ENCODE measurements at places on chromosomes 7 and 10.
A peak's percentile ranks its signal among the peaks of the same experiment; 100 is the strongest.

- no peak for DNase-seq
Observed at GRCh38 chr10:60848680-60849079, 70.4 kb downstream of the CDK1 start.

DNA sequence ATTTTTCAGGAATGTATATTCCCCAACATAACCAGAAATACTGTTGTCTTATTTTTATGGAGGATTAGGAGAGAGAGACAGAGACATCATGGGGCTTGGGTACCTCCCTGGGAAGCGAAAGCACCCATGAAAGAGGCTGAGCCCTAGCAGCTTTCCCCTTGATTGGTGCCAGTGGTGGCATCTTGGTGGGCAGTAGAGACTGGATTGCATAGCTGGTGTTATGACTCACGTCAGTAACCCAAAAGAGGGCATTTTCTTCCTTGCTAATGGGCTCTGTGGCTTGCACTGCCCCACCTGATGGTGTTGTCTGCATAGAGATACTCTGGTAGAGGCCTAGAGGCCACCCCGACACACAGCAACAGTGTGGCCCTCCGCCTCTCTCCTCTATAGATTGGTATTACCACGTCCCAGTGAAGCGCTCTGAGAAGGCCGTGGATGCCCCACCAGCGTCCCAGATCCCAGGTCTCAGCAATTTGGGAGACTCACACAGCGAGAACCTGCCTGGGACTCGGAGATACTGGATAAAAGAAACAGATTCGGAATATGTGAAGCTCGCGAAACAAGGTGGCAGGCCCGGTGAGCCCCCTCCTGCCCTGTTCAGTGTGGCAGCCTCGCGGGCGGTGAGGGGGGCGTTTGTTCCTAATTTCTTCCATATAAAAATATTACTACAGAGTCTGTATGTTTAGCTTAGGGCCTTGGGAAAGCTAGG lies 5.8 kb downstream of the C7orf57 start:
- no peak for DNase-seq

GRCh38 chr7:91165006-91165845 lies 99.0 kb upstream of the FZD1 start:
- no peak for DNase-seq

DNA sequence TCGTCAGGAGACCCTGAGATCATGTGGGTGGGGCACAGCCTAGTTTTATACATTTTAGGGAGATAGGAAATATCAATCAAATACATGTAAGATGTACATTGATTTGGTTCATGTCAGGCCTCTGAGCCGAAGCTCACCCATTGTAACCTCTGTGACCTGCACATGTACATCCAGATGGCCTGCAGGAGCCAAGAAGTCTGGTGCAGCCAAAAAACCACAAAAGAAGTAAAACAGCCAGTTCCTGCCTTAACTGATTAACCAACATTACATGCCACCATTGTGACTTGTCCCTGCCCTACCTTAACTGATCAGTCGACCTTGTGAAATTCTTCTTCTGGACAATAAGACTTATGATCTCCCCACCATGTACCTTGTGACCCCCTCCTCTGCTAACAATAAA lies 16.0 kb upstream of the LRRC61 start:
- DNase-seq: no peak

DNA sequence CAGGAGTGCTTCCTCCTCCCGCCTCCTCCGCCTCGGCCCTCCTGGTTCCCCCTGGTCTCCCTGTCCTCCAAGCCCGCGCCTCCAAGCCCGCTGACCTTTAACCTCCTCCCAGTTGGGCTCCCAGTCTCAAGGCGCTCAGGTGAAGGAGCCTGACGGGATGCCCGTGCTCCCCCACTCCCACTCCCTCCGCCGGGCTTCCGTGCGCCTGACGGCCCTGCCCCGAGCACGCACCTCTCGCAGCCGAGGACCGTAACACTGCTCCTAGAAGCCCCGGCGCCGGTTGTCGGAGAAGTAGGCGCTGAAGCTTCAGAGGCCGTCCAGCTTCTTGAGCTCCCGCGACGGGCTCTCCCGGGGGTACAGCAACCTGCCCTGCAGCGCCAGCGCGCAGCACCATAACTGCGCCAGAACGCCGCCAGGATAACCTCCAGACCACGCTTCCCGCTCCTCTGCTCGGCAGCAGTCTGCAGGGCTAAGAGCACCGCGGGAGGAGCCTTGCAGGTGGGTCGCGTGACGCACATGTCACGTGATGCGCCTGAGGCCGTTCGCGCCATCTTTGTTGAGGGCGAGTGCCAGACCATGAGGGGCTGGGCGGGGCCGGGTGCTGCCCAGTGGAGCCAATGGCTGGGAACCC lies 71.0 kb upstream of the ZNF479 start:
- no peak for DNase-seq

GRCh38 chr10:114801411-114801813 lies 20.2 kb upstream of the FHIP2A start:
- peak; percentile 5 for DNase-seq

DNA sequence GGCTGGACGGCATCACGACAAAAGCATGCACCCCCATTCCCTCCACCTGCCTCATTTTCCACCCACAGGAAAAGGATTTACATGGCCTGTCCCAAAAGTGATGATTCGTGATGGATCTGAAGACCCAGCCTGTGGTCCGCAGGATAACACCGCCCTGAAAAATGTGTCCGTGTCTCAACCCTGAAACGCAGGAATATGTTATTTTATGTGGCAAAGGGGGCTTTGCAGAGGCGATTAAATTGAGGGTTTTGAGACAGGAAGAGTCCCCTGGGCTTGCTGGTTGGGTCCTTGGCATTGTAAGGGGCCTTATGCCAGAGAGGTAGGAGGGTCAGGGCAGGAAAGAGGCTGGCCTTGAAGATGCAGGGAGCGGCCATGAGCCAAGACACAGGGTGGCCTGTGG lies 80.2 kb upstream of the PPP2R2D start:
- DNase-seq: no peak

GRCh38 chr7:85733169-85733915 lies 546.5 kb upstream of the SEMA3D start:
- no peak for DNase-seq

- no peak for DNase-seq
Observed at GRCh38 chr7:159023746-159024145, 120.9 kb downstream of the VIPR2 start.

GRCh38 chr10:98611436-98611835 lies 164.7 kb upstream of the HPS1 start:
- no peak for DNase-seq

DNA sequence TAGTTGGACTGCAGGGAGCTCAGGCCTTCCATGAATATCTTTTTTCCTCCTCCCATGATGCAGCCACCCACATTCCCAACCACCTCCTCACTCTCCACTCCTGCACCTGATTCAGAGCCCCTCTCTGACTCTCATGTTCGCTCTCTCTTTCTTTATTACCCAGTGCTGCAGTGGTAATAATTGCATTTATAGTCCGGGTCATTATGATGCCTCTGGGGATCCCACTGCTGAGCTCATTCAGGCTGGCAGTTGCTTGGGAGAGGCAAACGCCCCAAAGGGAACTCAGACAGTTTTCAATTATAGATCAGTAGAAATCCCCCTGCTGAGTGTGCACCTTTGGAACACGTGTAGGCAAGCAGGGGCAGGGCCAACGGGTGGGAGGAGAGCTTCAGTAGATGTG lies 953.0 kb downstream of the GRID1 start:
- DNase-seq: no peak

DNA sequence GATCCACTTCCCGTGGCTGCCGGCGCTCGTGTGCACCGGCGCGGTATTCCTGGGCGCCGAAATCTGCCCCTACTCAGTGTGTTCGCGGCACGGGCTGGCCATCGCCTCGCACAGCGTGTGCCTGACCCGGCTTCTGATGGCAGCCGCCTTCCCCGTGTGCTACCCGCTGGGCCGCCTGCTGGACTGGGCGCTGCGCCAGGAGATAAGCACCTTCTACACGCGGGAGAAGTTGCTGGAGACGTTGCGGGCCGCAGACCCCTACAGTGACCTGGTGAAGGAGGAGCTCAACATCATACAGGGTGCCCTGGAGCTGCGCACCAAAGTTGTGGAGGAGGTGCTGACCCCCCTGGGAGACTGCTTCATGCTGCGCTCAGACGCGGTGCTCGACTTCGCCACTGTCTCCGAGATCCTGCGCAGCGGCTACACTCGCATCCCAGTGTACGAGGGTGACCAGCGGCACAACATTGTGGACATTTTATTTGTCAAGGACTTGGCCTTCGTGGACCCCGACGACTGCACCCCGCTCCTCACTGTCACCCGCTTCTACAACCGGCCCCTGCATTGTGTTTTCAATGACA lies 1.3 kb downstream of the CNNM1 start:
- DNase-seq: no peak

DNA sequence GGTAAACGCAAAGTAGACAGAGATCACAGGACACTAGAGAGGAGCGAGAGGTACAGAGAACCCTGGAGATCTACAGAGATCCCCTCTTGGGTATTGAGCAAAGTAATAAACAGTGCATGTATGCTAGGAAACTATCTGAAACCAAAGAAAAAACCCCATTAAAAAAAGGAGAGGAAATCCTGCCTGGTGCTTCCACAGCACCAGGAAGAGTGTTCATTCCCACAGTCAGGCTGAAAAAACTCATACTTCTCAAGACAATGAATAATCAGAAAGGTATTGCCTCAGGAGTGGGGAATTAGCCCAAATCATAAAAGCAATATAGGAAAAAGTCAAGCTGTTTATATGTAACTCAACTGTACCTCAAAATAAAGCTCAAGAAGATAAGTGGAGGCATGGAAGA lies 59.1 kb downstream of the ANKRD26 start:
- no peak for DNase-seq

- DNase-seq: no peak
Observed at GRCh38 chr10:105207476-105207995, 566.4 kb downstream of the SORCS3 start.

- DNase-seq: no peak
Observed at GRCh38 chr10:130430291-130430690, 294.1 kb downstream of the GLRX3 start.

GRCh38 chr10:33365871-33366411 lies 31.5 kb upstream of the NRP1 start:
- DNase-seq: no peak

GRCh38 chr7:37694208-37695094 lies 10.9 kb downstream of the GPR141 start:
- no peak for DNase-seq

DNA sequence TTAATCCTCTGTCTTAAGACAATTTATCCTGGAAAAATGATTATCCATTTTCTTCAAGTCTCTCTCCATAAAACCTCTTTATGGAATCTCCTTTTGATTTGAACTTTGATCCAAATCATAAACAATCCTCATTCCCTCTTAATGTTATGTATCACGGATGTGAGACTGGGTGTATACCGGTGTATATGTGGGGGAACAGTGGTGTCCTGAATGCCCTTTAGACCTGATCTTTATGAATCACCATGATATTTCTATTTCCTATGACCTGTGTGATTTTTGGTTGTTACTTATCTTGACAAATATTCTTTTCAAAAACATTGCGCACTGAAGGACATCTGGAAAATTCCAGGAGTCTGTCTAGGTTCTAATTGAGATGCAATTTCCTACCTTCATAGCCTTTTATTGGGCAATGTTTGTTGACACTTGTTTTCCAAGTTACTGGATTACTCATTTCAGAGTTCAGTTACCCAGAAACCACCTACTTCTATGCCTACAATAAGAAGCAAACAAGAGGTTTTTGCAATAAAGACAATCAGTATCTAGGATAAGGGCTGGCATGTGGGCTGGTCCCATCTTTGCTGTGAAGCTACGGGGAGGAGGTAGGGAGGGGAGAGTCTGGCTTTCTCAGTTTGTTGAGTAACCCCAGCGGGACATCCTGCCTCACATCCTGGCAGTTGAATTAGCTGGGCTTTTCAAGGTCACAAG lies 190.4 kb downstream of the CTTNBP2 start:
- DNase-seq: no peak

DNA sequence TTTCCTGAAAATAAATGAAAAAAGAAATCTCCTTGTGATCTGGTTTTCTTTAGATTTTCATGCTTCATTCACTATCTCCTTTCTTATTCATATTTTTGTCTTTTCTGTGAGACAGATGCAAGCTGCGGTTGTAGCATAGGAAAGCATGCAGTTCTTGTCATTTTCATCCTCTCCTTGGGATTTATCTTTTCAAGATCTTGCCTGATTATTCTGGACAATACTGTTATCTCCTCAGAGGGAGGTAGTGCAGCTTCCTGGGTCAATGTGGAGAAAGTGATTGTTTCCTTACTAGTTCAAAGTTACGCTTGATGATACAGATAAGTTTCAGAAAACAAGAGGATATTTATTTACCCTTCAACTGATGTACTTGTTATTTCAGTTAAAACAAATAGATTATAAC lies 114.6 kb downstream of the CPED1 start:
- DNase-seq: no peak

- no peak for DNase-seq
Observed at GRCh38 chr7:28224675-28225074, 44.1 kb upstream of the JAZF1 start.

DNA sequence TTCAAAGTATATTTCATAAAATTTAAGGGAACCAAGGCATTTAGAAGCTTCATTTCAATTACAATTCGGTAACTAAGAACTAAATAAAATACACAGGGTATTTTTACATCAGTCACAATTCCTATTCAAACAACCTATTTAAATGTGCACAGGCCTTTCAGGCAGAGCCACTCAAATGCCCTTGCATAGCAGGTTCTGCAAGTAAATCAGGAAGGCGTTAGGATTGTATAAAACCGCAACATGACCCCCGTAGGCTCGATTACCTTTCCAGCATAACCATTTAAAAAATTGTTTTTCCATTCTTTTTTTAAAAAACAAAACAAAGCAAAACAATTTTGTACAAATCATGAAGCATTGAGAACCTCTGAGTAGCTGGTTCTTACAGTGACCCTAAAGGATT lies 289.9 kb upstream of the SP8 start:
- DNase-seq: no peak

DNA sequence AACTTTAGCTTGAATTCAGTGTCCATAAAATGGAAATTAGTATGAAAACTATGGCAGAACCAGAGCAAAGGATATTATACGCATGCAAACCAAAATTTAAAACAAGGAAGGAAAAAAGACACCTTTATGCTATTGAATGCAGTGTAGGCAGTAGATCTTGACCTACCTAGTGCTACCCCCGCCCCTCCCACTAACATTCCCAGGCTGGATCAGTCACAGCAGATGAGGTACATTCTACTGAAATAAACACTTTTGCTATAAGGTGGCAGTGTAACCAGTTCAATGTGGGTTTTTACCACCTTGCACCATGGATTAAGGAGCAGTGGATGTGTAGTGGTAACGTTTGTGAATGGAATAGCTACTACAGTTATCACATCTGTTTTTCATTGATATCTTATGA lies 27.9 kb downstream of the SRI start:
- no peak for DNase-seq

DNA sequence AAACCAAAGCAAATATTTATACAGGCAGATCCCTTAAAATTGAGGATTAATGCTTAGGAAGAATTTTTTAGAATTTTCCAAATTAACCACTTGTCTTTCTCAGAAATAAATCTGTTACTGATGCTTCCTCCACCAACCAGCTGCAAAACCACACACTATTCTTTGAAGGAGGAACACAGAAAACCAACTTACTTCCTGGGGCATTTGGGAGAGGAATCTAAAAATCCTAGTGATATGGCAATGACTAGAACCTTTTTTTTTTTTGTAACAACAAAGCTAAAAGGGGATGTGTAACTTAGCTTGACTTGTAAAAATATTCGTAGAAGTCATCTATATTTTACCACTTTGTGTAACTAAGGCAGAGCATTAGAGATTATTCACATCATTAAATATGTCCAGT lies 5.1 kb upstream of the TM9SF3 start:
- DNase-seq: no peak

GRCh38 chr7:159152816-159153215 lies 8.1 kb upstream of the VIPR2 start:
- no peak for DNase-seq

- no peak for DNase-seq
Observed at GRCh38 chr7:43747328-43748105, 11.0 kb upstream of the BLVRA start.

Measured in CD8-positive, alpha-beta memory T cell (primary cell).